ENCODE measurements at places on chromosomes 4 and X. TPM values are rescaled to one million over a fixed set of nuclear protein-coding genes. Genes with fewer than 3 reads are reported as not detected.

- H3K4me1 ChIP-seq = no peaks in the 10 kb centered on the region
- H3K27me3 ChIP-seq = no peaks in the 10 kb centered on the region
- H3K4me3 ChIP-seq = no peak overlapping the region
- no peak overlapping the region for H3K27ac ChIP-seq
- no peaks in the 10 kb centered on the region for H3K36me3 ChIP-seq
Measured at GRCh38 chrX:3728454-3728853, 15.0 kb upstream of the PRKX start.

GRCh38 chr4:101065935-101066485 is 281.3 kb downstream of the PPP3CA start:
- H3K4me3 ChIP-seq = no peak overlapping the region
- H3K36me3 ChIP-seq = no peaks in the 10 kb centered on the region
- no peaks in the 10 kb centered on the region for H3K27me3 ChIP-seq
- H3K27ac ChIP-seq = no peak overlapping the region

GRCh38 chrX:23797371-23798128 is 14.6 kb downstream of the SAT1 start:
- DNase-seq = no peak
- no peak overlapping the region for H3K27ac ChIP-seq
- H3K36me3 ChIP-seq = no peaks in the 10 kb centered on the region
- H3K27me3 ChIP-seq = no peaks in the 10 kb centered on the region
- no peak overlapping the region for H3K4me3 ChIP-seq
- H3K4me1 ChIP-seq = no peaks in the 10 kb centered on the region

GRCh38 chr4:149166365-149166764 is 649.3 kb downstream of the IQCM start:
- no peaks in the 10 kb centered on the region for H3K4me1 ChIP-seq
- no peak overlapping the region for H3K4me3 ChIP-seq
- no peaks in the 10 kb centered on the region for H3K27me3 ChIP-seq
- no peak overlapping the region for H3K27ac ChIP-seq

GRCh38 chrX:47278691-47279090 is 45.9 kb downstream of the USP11 start:
- H3K4me1 ChIP-seq = no peaks in the 10 kb centered on the region
- no peaks in the 10 kb centered on the region for H3K27me3 ChIP-seq
- H3K27ac ChIP-seq = no peak overlapping the region
- no peak for DNase-seq

Gene DKC1
- 21.2 TPM for total RNA-seq

- H3K4me3 ChIP-seq = no peak overlapping the region
- no peaks in the 10 kb centered on the region for H3K36me3 ChIP-seq
- H3K27ac ChIP-seq = no peak overlapping the region
- H3K27me3 ChIP-seq = no peaks in the 10 kb centered on the region
- DNase-seq = no peak
- peaks cover 5% of the 10 kb centered on the region for H3K4me1 ChIP-seq
Measured at GRCh38 chr4:54268151-54268550, 39.1 kb downstream of the PDGFRA start.

- H3K27me3 ChIP-seq = no peaks in the 10 kb centered on the region
- no peak overlapping the region for H3K4me3 ChIP-seq
- H3K36me3 ChIP-seq = no peaks in the 10 kb centered on the region
- DNase-seq = no peak
Measured at GRCh38 chr4:26873391-26874026, 12.9 kb downstream of the STIM2 start.

Gene GPR50
- not detected for total RNA-seq

Gene HHIP
- 6.1 TPM for total RNA-seq

- DNase-seq = no peak
- H3K27ac ChIP-seq = no peak overlapping the region
- H3K27me3 ChIP-seq = no peaks in the 10 kb centered on the region
- no peaks in the 10 kb centered on the region for H3K36me3 ChIP-seq
Measured at GRCh38 chr4:13921805-13922204, 294.3 kb upstream of the BOD1L1 start.

- H3K27me3 ChIP-seq = no peaks in the 10 kb centered on the region
- DNase-seq = no peak
- no peak overlapping the region for H3K27ac ChIP-seq
- H3K4me1 ChIP-seq = no peaks in the 10 kb centered on the region
Measured at GRCh38 chrX:97524340-97524739, 640.6 kb downstream of the RPA4 start.

Gene NLGN4X
- 0.88 TPM for total RNA-seq

DNA sequence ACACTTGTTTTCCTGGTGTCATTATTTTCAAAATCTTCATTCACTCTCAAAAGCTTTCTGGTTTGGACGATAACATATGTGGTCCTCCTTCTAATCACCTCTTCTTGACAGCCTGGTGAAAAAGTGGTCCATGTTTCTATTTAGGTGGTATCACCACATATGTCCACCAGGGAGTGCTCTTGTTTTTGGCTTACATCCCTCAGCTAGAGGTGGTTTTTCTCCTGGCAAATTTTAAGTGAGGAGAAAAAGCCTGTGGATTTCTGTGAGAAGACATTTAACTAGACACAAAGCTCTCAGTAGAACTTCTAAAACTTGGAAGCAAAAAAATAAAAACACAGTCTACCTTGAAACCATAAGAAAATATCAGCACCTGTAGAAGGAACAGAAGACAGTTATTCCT is 58.0 kb upstream of the FRMPD4 start:
- H3K36me3 ChIP-seq = no peaks in the 10 kb centered on the region
- H3K27me3 ChIP-seq = no peaks in the 10 kb centered on the region

Gene SOD3
- 4.4 TPM for total RNA-seq

GRCh38 chr4:67437974-67438713 is 107.2 kb downstream of the CENPC start:
- H3K36me3 ChIP-seq = no peaks in the 10 kb centered on the region
- H3K27ac ChIP-seq = no peak overlapping the region
- H3K4me3 ChIP-seq = no peak overlapping the region
- no peaks in the 10 kb centered on the region for H3K4me1 ChIP-seq
- no peaks in the 10 kb centered on the region for H3K27me3 ChIP-seq
- no peak for DNase-seq

GRCh38 chr4:1579001-1579900 is 104.9 kb downstream of the FAM53A start:
- peak overlapping the region; percentile 34 for H3K27ac ChIP-seq
- peak; percentile 82 for DNase-seq

All from right lobe of liver (tissue), 6 donors.